Neural crest cell (in vitro differentiated cells): ENCODE measurements at places on chromosomes 13 and 19. TPM values are rescaled to one million over a fixed set of nuclear protein-coding genes. Genes with fewer than 3 reads are reported as not detected.

CACNG6 gene
- 0.77 and 0.82 TPM in 2 replicates for total RNA-seq

RAP2A gene
- total RNA-seq = 46.0 and 47.2 TPM in 2 replicates

SYNE4 gene
- total RNA-seq = 0.30 and 0.54 TPM in 2 replicates

EFNB2 gene
- 79.4 and 83.1 TPM in 2 replicates for total RNA-seq

TNNT1 gene
- total RNA-seq = 1.1 TPM in 1 of 2 replicates, not detected in the other

TEX101 gene
- total RNA-seq = not detected in 2 replicates

NLRP4 gene
- not detected in 2 replicates for total RNA-seq

C19orf67 gene
- not detected in 2 replicates for total RNA-seq

- H3K4me3 ChIP-seq = no peak overlapping the region
- DNase-seq = no peak
- H3K27me3 ChIP-seq = peaks cover 71% of the 10 kb centered on the region
- H3K36me3 ChIP-seq = peaks cover 5% of the 10 kb centered on the region
These were observed 3.8 kb downstream of the TNNI3 start for GRCh38 chr19:55153652-55154264.

- H3K4me1 ChIP-seq = peaks cover 58% of the 10 kb centered on the region
- H3K4me3 ChIP-seq = peak overlapping the region; percentile 86
- H3K27me3 ChIP-seq = peaks cover 73% of the 10 kb centered on the region
- H3K36me3 ChIP-seq = peaks cover 16% of the 10 kb centered on the region
- peak; percentile 89 for DNase-seq
These were observed 335 bp upstream of the SOX1 start for GRCh38 chr13:112066624-112067004.

DNA sequence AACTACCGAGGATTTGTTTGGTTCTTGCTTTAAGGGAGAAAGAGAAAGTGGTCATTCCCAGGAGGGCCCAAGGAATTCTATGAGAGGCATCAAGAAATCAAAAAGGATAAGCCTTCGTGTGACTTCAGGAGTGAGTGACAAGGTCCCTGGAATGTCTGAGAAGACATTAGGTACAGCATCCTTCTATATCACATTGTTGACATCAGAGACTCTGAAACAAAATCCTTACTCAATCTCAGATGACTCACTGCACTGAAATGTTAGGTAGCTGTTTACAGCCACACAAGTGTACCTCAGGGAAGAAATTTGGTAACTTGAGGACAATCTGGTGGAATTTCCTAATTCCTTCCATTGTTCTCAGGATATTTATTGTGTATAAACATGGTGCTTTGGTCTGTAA, 7.9 kb upstream of the LGALS14 start:
- DNase-seq = no peak
- peaks cover 90% of the 10 kb centered on the region for H3K27me3 ChIP-seq
- no peaks in the 10 kb centered on the region for H3K4me1 ChIP-seq
- H3K27ac ChIP-seq = no peak overlapping the region
- no peaks in the 10 kb centered on the region for H3K36me3 ChIP-seq
- no peak overlapping the region for H3K4me3 ChIP-seq

DNA sequence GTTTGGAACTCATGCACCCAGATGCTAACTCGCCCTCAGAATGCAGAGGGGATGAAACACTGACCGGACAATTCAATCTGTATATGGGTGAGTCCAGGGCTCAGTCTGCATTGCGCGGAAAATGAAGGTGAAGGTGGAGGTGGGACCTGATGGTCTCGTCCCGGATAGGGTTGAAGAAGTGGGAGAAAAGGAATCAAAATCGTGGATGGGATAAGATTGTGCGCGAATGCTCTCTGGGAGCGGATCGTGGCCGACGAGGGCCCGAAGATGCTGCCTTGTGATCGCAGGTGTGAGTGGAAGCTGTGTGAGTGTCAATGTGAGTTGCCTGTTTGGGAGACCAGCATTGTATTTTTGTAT, 594 bp upstream of the ZNF850 start:
- no peak overlapping the region for H3K27ac ChIP-seq
- H3K27me3 ChIP-seq = no peaks in the 10 kb centered on the region
- peaks cover 21% of the 10 kb centered on the region for H3K4me1 ChIP-seq
- peak overlapping the region; percentile 96 for H3K4me3 ChIP-seq
- DNase-seq = no peak

DNA sequence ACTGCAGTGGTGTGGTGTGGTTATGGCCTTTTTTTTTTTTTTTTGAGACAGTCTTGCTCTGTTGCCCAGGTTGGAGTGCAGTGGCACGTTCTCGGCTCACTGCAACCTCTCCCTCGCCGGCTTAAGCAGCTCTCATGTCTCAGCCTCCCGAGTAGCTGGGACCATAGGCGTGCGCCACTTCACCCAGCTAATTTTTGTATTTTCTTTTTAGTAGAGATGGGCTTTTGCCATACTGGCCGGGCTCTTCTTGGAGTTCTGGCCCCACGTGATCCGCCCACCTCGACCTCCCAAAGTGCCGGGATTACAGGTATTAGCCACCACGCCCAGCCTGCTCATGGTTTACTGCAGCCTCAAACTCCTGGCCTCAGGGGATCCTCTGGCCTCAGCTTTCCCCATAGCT, 7.0 kb downstream of the PDCD2L start:
- no peaks in the 10 kb centered on the region for H3K4me1 ChIP-seq
- DNase-seq = no peak
- no peak overlapping the region for H3K27ac ChIP-seq
- no peak overlapping the region for H3K4me3 ChIP-seq
- H3K27me3 ChIP-seq = no peaks in the 10 kb centered on the region
- peaks cover 2% of the 10 kb centered on the region for H3K36me3 ChIP-seq

DNA sequence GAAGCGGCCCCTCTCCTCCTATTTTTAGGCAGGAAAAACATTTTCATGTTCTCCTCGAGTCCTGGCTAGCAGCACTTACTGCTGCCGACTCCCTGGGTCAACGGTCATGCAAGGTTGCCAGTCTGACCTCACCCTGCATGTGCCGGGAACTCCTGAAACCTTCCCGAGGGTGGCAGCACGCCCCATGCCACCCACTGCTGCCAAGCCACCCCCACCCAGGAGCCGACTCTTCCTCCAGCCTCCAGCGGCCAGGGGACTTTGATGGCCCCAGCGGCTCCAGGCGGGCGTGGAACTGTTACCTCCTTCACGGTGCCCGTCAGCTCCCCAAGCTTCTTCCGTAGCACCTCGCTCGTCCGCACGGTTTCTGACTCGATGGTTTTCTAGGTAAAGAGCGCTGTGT, 8.7 kb downstream of the TIMM44 start:
- DNase-seq = no peak
- no peak overlapping the region for H3K4me3 ChIP-seq
- H3K27ac ChIP-seq = no peak overlapping the region
- H3K4me1 ChIP-seq = no peaks in the 10 kb centered on the region
- H3K36me3 ChIP-seq = peaks cover 2% of the 10 kb centered on the region
- no peaks in the 10 kb centered on the region for H3K27me3 ChIP-seq

GRCh38 chr19:58058467-58058866, 615 bp upstream of the ZNF135 start:
- H3K27ac ChIP-seq = no peak overlapping the region
- H3K4me1 ChIP-seq = peaks cover 7% of the 10 kb centered on the region
- H3K4me3 ChIP-seq = peak overlapping the region; percentile 79

DNA sequence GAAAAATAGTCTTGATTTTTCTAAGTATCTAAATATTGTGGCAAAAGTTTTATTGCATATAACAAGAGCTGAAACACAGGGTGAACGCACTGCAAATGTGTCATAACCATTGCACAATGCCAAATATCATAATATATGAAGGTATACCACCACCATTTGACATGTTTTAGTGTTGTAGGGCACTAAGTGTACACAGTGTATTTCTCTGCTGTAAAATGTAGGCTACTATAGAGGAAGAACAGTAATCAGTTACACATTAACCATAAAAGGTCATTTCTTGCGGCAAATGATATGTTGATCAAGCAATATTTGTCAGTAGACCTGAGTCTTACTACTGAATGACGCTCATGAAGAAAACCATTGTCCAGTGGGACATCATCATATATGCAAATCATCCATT, 18.3 kb upstream of the KLF5 start:
- no peaks in the 10 kb centered on the region for H3K27me3 ChIP-seq
- H3K4me3 ChIP-seq = no peak overlapping the region
- no peak overlapping the region for H3K27ac ChIP-seq
- no peak for DNase-seq
- H3K36me3 ChIP-seq = no peaks in the 10 kb centered on the region
- no peaks in the 10 kb centered on the region for H3K4me1 ChIP-seq

DNA sequence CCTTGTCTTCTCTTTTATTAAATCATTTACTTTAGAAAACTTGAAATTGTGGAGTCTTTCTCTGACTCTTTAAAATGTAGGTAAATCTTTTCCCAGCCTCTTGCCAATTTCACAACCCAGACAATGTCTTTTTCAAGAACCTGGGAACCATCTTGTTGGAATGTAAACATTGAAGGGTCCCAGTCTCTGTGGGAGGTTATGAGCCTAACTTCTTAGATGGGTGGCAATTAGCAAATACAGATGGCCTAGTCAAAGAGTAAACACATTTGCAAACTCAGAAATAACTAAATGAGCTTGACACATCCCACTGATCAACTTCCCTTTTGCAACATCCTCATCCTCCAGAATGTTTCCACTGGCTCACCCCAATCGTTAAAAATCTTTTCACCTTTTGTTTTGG, 721.0 kb downstream of the PCDH9 start:
- H3K4me1 ChIP-seq = peaks cover 11% of the 10 kb centered on the region
- H3K27ac ChIP-seq = no peak overlapping the region
- no peak for DNase-seq

- H3K4me1 ChIP-seq = no peaks in the 10 kb centered on the region
- peaks cover 4% of the 10 kb centered on the region for H3K27me3 ChIP-seq
- H3K27ac ChIP-seq = no peak overlapping the region
- no peak overlapping the region for H3K4me3 ChIP-seq
- H3K36me3 ChIP-seq = no peaks in the 10 kb centered on the region
- no peak for DNase-seq
These were observed 19.6 kb upstream of the CCNA1 start for GRCh38 chr13:36412736-36413135.

DNA sequence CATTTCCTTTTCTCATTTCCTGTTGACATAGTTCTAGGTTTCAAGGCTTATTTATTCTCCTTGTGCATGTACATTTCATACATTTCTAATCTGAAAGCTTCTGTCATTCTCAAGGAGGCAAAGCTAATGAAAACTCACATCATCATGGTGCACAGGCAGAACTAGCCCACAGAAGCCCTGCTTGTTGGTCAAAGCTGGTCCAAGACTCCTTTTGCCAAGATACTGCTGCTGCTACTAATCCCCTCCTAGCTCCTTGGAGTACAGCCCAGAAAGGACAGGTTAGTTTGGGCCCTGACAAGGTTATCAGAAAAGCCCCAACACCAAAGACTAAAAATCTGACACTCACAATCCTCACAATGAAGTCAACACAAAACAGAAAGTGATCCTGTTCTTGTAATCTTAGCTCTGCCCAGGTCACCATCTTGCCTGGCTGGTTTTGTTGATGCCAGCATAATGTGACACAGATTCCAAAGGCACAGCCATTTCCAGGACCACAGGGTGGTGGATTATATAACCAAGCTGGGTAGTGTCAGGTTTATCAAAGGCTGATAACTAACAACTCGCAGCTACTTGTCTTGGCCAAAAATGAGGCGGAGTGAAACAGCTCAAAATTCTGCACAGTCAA, 417.4 kb downstream of the NDFIP2 start:
- no peak overlapping the region for H3K4me3 ChIP-seq
- no peak overlapping the region for H3K27ac ChIP-seq
- H3K27me3 ChIP-seq = no peaks in the 10 kb centered on the region
- no peaks in the 10 kb centered on the region for H3K4me1 ChIP-seq
- no peak for DNase-seq
- no peaks in the 10 kb centered on the region for H3K36me3 ChIP-seq

- no peak overlapping the region for H3K4me3 ChIP-seq
- no peak for DNase-seq
- H3K36me3 ChIP-seq = no peaks in the 10 kb centered on the region
- no peak overlapping the region for H3K27ac ChIP-seq
- peaks cover 78% of the 10 kb centered on the region for H3K27me3 ChIP-seq
These were observed 4.3 kb upstream of the VSTM2B start for GRCh38 chr19:29521291-29522075.

- peaks cover 4% of the 10 kb centered on the region for H3K4me1 ChIP-seq
- peak overlapping the region; percentile 11 for H3K4me3 ChIP-seq
- peaks cover 13% of the 10 kb centered on the region for H3K36me3 ChIP-seq
- no peak for DNase-seq
These were observed 15.7 kb upstream of the SELENOW start for GRCh38 chr19:47762615-47763308.

DNA sequence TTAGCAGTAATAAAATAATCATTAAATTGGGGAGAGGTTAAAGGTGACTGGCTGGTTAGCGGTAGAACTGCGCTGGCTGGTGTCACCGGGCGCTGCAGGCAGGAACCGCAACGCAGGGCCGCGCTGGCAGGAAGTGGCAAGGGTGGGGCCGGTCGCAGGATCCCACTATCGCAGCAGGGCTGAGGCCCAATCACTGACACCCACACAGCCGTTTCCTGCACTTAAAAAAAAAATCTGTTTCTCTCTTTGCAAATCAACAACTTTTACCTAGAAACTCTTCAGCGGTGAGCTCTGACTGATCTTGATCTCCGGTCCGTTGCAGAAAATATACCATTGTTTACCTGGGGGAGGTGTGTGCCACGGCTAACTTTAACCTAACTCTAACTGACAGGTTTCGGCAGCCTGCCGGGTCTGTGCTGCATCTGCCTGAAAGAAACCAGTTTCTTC, 46.9 kb downstream of the KLF2 start:
- H3K4me3 ChIP-seq = no peak overlapping the region
- DNase-seq = no peak
- no peak overlapping the region for H3K27ac ChIP-seq
- H3K4me1 ChIP-seq = peaks cover 9% of the 10 kb centered on the region
- peaks cover 12% of the 10 kb centered on the region for H3K36me3 ChIP-seq
- no peaks in the 10 kb centered on the region for H3K27me3 ChIP-seq

DNA sequence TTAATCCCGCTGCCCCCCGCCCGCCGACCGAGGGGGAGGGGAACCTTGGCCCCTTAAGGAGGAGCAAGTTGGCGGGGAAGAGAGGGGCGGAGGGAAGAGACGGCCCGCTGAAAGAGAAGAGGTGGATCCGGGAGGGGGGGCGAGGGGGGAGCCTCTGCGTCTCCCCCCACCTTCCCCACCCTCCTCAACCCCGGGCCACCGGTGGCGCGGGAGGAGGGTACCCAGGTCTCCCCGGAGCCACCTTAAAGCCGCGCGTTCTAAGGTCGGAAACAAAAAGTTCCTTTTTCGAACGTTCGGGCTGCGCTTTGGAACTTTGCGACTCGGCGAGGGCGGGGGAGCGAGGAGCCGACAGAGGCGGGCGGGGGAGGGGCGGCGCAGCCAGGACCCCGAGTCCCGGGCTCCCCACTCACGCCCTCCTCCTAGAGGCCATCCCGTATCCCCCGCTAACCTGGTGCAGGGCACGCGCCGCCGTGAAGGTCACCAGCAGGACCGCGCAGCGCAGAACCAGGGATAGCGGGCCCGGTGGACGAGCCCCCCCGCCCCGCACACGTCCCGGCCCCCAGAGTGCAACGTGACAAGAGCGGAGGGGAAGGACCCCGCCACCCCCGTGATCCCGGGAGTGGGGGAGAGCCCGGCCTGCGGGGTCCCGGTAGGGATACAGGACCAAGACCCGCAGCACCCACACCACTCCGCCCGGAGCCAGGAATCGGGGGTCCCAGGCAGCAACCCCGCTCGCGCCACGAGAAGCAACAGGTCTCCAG, 659 bp downstream of the ERF start:
- peak overlapping the region; percentile 88 for H3K4me3 ChIP-seq
- peaks cover 35% of the 10 kb centered on the region for H3K4me1 ChIP-seq
- no peak overlapping the region for H3K27ac ChIP-seq
- peak; percentile 67 for DNase-seq
- H3K36me3 ChIP-seq = peaks cover 2% of the 10 kb centered on the region
